Activated CD4-positive, alpha-beta memory T cell treated with anti-CD3 and anti-CD28 coated beads for 36 hours (primary cell): ENCODE measurements at places on chromosomes 6 and 20.
A peak's percentile ranks its signal among the peaks of the same experiment; 100 is the strongest.

GRCh38 chr6:131761762-131762067 lies 46.1 kb upstream of the ENPP1 start:
- DNase-seq: no peak

- peak; percentile 9 for DNase-seq
Measured at GRCh38 chr6:21987501-21987957, 309.3 kb downstream of the PRL start.

- no peak for DNase-seq
Measured at GRCh38 chr6:80605165-80605989, 498.9 kb downstream of the BCKDHB start.

DNA sequence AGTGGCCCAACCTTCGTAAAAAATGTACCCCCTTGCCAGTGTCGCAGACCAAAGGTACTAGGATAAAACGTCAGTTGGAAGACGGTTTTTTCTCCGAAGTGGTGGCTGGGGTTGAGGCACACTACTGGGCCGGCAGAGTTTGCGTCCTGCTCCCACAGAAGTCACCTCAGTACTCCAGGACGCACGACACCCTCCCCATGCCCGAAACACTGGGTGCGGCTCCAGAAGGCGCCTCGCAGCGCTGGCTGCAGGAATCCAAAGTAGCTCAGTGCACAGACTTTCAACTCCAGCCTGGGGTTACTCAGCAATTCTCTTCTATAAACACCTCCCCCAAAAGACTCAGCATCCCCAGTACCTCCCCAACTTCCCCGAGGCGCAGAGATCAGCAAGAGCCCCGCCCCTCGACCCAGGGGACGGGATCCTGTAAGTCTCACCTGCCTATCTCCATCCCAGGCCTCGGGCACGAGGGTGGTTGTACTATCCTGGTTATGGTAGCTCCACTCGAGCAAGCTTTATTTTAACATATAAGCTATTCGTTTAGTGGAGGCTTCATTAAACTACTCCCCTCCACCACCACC lies 88.2 kb downstream of the ZFP64 start:
- DNase-seq: peak; percentile 35

DNA sequence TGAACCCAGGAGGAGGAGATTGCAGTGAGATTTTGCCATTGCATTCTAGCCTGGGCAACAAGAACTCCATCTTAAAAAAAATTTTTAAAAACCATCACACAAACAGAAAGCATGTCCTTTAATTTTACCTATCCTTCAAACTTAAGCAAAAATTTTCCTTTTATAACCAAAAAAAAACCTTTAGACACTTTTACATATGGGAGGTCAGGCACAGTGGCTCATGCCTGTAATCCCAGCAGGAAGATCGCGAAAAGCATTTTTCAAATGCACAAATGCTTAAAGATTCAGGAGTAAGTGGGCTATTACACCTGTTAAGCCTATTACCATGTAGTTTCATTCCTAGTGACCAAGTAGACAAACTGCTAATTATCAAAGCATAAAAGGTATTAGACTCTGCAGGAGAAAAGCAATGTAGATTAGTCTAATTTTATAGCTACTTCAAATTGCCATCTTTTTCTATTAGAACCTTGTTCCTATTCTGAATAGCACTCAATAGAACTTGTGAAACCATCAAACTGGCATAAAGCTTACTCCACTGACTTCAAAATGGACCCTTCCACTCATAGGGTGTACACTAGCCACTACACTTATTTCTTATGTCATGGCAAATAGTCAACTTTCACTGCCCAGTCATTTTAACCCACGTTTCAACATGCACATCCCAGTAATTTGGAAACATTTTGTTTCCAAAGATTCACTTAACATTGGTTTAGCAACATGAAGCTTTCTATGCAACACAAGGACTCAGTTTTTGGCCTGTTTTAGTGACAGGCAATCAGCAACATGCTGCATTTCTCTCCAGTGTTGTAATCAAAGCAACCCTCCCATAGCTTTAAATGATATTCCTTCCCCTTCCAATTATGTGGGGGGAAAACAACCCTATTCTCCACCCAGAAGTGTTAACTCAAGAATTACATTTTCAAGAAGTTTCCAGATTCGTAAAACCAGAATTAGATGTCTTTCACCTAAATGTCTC lies 4.0 kb downstream of the EEF1A1 start:
- no peak for DNase-seq

GRCh38 chr6:15904651-15905376 lies 224.1 kb upstream of the MYLIP start:
- no peak for DNase-seq

GRCh38 chr6:129818251-129818650 lies 42.9 kb downstream of the TMEM244 start:
- DNase-seq: no peak

DNA sequence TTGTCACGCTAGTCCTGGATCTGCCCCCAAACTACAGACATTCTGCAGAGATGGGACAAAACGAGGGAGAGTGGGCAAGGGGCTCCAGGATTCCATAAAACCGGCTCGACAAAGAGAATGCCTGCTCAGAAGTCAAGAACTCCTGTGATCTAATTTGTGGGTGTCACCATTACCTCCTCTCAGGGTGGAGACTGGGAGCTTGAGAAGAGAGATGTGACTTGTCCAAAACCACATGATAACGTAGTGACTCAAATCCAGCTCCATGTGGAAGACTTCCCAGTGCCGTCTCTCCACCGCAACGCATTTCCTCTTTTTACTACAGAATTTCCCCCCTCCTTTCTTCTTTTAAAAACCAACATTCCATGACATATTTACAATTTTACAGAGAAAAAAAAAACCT lies 44.3 kb downstream of the TRERF1 start:
- DNase-seq: peak; percentile 53

DNA sequence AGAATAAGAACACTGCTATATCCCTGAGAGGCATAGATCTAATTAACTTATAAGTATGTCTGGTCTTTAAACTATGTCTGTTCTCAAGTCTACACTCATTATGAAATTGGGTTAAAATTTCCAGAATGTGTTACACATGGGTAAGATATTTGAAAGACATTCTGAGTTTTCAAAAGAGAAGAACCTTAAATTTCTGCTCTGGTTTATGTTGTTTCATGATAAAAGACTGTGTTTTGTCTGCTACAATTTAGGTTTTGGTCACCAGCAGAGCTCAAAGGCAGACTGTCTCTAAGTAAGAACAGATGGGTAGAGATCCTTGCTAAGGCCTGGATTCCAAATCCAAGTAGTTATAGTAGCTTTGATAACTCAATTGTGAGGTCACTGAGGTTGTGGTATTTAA lies 6.0 kb downstream of the STMND1 start:
- DNase-seq: no peak

DNA sequence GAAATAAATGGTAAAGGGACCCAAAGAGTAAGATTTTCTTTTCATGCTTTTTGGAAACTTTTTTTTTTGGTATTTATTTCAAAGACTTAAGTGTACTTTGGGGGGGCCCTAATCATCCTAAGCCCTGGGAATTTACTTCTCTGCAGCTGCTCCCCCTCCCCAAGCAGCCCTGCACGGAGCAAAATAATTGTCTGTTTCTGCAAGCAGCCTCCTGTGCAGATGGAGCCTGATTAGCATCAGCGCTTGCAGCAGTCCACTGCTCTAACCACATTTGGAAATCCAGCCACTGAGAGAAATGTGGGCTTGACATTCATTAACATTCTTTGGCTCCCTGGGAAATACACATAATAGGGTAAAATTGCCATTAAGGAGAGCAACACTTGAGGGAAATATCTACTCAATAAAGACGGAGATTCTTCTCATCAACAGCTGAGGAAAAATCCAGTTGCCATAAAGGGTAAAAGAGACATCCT lies 309.2 kb upstream of the MAP3K7 start:
- DNase-seq: no peak

- DNase-seq: peak; percentile 52
Measured at GRCh38 chr6:139029470-139030227, 1.1 kb downstream of the ABRACL start.

DNA sequence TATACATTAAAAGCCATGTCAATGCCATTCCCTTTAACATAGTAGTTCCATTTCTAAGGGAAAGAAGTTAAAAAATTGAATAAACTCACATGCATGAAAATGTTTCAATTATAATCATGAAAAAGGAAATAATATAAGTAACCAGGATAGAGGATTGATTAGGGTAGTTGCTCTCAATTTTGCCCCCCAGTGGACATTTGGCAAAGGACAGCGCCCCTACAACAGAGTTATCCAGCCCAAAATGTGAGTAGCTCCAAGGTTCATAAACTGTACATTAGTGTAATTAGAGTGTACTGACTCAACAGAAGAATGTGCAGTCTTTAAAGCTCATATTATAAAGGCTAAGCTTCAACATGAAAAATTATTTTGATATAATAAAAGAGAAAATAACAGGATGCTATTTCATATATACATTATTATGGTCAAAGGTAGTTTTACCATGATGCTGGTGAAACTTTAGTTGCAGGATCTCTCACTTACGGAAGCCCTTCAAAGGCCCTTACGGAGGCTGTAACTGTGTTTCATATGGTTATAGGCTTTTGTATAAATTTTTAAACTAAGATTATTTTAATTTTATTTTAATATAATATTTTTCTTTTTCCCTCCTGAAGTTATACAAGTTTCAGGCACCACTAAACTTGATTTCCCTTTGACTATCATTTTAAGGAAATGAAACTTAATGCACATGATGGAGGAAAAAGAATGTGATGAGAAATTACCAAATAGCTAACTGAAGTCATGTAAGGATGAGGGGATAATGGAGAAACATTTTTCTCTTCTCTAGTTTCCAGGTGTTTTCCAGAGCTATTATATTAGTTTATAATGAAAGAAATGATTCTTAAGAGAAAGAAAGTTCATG lies 403.6 kb downstream of the PLCB1 start:
- DNase-seq: no peak

GRCh38 chr6:112879920-112880413 lies 532.8 kb downstream of the RFPL4B start:
- DNase-seq: peak; percentile 26

DNA sequence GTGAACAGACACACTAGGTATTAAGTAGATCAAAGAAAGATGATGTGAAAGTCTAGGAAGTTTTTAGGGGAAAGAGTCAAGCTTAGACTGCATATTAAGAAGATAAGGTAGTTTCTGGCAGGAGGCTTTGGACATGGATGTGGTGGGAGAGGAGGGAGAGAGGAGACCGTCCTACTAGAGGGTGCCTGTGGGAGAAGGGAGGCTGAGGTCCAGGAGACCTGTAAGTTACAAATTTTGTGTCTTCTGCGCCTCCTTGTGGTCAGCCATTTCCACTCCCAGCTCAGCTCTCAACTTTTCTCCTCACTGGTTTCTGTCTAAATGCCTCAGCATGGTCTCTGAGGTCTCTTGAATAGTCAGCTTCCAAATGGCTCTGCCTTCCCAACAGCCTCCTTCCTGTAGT lies 193.5 kb downstream of the UNC5CL start:
- peak; percentile 38 for DNase-seq

GRCh38 chr6:27871924-27872638 lies 40.1 kb downstream of the OR2B2 start:
- peak; percentile 82 for DNase-seq

- DNase-seq: no peak
Measured at GRCh38 chr6:13142611-13143010, 185.7 kb downstream of the TBC1D7 start.

DNA sequence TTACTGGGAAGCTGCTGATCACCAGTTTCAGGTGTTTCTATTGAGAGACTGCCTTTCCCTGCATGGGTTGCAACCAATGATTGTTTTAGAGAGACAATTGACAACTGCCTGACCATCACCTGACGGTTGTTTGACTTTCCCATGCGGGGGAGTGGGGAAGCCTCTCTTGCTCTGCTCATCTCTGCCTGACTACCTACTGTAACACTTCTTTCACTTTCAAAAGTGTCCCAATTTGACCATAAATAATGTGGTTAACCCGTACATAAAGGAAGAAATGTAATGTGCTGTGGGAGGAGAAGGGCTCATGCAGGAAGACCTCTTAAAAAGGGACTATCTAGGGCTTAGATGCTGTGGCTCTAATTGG lies 122.1 kb upstream of the PHACTR1 start:
- DNase-seq: no peak

DNA sequence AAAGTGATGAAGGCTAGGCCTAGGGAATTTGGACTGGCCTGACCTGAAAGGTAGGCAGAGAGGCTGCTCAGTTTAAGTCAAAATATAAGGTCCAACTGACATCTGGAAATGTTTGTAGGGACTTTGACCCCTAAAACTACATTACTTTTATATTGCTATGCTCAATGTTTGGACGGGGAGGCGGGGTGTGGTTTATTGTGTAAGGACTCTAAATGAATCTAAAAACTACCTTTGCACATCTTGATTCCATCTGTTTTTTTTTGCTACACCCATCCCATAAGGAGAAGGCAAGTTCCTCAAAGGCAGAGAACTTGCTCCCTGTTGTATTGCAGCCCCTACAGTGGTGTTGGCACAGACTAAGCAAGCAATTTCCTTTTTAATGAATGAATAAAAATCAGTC lies 227.1 kb downstream of the HACE1 start:
- no peak for DNase-seq

DNA sequence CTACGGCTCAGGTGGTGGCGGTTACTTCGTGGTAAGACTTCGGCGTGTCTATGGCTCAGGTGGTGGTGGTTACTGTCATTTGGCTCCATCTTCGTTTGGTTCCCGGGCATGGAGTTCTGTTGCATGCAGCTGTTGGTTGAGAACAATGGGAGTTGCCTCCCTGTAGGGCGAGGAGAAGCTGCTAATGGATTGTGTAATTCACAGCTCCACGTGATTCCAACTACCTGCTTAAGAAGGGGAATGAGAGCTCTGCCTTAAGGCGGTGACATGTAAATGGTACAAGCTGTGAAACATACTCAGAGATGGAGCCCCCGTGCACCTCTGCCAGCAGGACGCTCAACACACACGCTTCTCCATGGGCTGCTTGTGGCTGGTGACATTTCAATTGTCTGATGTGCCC lies 12.4 kb upstream of the DACT2 start:
- no peak for DNase-seq

GRCh38 chr6:95366414-95366813 lies 210.9 kb upstream of the MANEA start:
- no peak for DNase-seq

DNA sequence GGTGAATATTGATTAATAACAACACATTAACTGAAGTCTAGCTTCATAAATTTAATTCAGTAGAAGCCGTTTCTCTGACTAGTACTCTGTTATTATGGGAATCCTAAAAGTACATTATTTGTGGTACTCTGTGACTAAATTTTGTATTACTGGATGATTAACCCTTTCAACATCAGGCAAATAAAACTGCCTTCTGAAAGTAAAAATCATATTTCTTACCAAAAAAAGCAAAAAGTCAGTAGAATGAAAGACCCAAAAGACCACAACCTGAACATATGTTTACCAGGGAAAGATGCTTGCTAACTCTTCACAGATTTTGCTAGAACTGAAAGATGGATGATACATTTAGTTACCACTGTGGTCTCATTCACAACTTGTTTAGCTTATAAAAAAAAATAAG lies 73.2 kb downstream of the AHI1 start:
- DNase-seq: no peak

- DNase-seq: no peak
Measured at GRCh38 chr6:120214088-120214499, 864.5 kb upstream of the MAN1A1 start.

GRCh38 chr6:2558098-2558680 lies 192.5 kb downstream of the MYLK4 start:
- DNase-seq: no peak
